ENCODE measurements at places on chromosomes 7 and 10. TPM values are rescaled to one million over a fixed set of nuclear protein-coding genes. Genes with fewer than 3 reads are reported as not detected.

PAPSS2 gene
- total RNA-seq: 15.1 TPM

SERPINE1 gene
- 0.89 TPM for total RNA-seq

ACTR1A gene
- total RNA-seq: 91.6 TPM

MYOF gene
- total RNA-seq: 93.8 TPM

CALHM1 gene
- not detected for total RNA-seq

CALY gene
- 1.3 TPM for total RNA-seq

PIK3AP1 gene
- total RNA-seq: 1.6 TPM

All from endodermal cell (in vitro differentiated cells).